ENCODE measurements at places on chromosomes 13 and 19.

DNA sequence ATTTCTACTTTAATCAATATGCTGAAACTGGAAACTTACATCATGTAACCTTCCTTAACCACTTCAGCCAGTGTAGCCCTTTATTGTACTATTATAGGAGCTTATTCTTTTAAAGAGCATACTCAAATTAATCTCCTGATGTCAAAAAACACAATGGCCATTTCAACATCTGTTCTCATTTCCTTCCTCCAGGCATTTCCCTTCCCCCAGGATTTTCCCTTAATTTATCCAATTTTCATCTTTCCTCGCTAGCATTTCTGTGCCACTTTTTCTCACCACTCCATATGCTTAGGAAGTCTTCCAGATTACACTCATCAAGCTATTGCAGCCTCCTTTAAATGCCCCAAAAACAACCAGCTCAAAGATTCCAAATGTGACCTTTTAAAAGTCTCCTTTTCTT, 265.0 kb downstream of the PCDH9 start:
- no peak for DNase-seq

- DNase-seq: no peak
Measured at GRCh38 chr13:104798486-104798885, 1732.3 kb upstream of the SLC10A2 start.

DNA sequence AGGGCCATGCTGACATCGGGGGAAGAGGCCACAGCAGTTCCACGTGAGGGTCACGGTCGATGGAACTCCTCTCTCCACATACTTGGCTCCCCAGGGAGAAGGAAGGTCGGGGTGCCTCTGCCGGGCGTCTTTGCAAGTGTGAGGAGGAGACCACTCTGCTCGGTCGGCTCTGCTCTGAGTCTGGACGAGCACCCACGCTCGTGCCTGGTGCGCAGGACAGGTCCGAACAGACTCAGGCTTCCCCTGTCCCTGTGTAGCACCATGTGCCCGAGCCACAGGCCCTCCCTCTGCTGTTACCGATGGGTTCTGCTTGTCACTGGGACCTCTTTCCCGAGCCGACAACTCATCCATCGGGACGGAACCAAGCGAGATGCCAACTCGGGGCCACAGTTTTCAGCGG, 35.1 kb downstream of the TMEM255B start:
- DNase-seq: no peak

DNA sequence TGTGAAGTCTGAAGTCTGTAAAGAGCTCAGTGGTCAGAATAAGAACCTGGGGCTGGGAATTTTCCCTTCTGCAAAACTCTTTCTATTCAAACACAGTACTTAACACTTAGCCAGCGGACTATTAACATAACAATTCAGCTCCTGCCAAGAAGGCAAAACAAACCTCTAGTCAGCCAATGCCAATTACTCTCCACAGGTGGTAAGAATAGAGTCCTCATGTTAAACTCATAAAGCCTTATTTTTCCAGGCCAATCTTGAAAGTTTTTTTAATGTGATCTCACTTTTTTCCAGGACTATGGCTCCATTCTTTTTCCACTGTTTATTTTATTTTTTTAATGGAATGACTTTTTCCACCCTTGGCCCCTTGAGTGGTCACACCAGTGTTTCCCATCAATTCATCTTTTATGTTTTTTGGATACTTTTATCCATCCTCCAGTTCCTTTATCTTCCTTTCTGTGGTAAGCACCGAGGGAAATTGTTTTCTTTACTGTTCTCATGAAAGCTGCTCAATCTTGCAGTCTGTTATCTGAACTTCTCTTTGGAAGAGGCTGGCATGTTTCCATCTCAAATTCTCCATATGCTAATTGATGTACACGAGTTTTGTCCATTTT, 217.3 kb downstream of the LHFPL6 start:
- no peak for DNase-seq

- no peak for DNase-seq
Measured at GRCh38 chr19:1164684-1165531, 9.2 kb downstream of the SBNO2 start.

Data from stimulated activated CD4-positive, alpha-beta T cell treated with anti-CD3 and anti-CD28 coated beads, Interleukin-1b, Interleukin-23, amount 100 ng/mL, for 4 hours (primary cell).